Upper lobe of left lung (tissue), 6 donors: ENCODE measurements at places on chromosomes 12 and 14. TPM values are rescaled to one million over a fixed set of nuclear protein-coding genes. Genes with fewer than 3 reads are reported as not detected.

The TMEM233 gene
- total RNA-seq = 0.43 TPM

- no peak overlapping the region for H3K4me3 ChIP-seq
- H3K4me1 ChIP-seq = no peaks in the 10 kb centered on the region
- no peaks in the 10 kb centered on the region for H3K36me3 ChIP-seq
- DNase-seq = no peak
- H3K27me3 ChIP-seq = no peaks in the 10 kb centered on the region
- H3K27ac ChIP-seq = no peak overlapping the region
These were observed 93.5 kb upstream of the CEP83 start for GRCh38 chr12:94553130-94553519.

DNA sequence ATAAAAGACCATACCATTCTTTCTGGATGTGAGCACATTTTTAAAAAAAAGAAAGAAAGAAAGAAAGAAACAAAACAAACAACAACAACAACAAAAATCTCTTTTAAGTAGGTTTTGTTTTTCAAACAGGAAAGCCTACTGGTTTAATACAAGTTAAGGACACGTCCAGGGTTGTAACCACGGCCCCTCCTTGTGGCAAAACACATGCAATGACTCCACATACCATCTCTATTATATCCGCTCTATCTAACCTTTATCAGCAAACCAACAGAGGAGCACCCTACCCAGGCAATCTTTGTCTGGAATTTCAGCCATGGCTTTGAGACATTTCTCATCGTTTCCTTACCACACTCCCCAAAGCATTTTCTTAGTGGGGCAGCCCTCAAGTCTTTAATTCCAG lies 360.5 kb upstream of the TMPO start:
- no peak overlapping the region for H3K4me3 ChIP-seq
- no peaks in the 10 kb centered on the region for H3K4me1 ChIP-seq

DNA sequence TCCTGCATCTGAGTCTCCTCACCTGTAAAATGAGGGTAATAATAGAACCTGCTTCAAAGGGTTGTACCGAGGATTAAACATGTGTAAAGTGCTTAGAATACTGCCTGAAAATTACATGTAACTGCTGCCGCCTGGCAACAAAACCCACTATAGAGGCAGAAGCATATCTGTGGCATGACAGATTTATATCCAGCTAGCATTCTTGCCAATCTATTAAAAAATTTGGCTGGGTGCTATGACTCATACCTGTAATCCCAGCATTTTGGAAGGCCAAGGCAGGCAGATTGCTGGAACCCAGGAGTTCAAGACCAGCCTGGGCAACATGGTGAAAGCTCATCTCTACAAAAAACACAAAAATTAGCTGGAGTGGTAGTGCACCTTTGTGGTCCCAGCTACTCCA lies 16.4 kb upstream of the KSR2 start:
- no peaks in the 10 kb centered on the region for H3K36me3 ChIP-seq
- no peaks in the 10 kb centered on the region for H3K27me3 ChIP-seq
- DNase-seq = no peak
- no peaks in the 10 kb centered on the region for H3K4me1 ChIP-seq
- H3K27ac ChIP-seq = no peak overlapping the region

DNA sequence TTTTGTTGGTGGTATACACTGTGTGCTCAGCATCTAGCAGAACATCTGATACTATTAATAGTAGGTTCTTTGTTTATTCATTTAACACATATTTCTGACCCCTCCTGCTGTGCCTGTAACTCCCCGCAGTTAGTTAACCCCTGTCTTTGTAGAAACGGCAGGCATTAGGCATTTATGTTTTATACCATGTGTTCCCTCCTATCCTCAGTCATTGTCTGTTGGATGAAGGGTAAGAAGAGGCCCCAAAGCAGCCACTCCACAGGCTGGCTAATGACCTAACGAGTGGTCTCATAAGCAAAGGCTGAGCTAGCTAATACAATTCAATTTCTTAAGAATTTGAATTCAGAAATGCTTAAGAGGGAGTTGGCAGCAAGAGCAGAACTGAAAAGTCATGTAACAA lies 170.8 kb downstream of the TMX1 start:
- H3K4me3 ChIP-seq = no peak overlapping the region
- no peaks in the 10 kb centered on the region for H3K36me3 ChIP-seq
- H3K4me1 ChIP-seq = no peaks in the 10 kb centered on the region
- DNase-seq = no peak

DNA sequence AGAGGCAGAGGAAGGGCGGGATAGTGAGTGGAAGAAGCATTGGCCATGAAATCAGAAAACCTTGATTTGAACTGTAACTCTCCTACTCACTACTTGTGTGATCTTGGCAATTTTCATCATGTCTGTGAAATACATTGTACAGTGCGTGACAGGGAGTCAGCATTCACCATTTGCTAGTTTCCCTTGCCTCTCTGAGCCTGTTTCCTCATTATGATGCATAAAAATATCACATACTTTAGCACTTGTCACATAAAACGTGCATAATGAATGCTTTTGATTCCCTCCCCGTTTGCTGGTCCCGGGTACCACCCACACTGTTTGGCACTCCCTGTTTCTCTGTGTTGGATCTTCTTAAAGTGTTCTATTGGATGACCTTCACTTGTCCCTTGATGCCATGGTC lies 101.1 kb upstream of the FRMD6 start:
- H3K36me3 ChIP-seq = no peaks in the 10 kb centered on the region
- H3K4me3 ChIP-seq = no peak overlapping the region
- no peak overlapping the region for H3K27ac ChIP-seq
- no peak for DNase-seq
- H3K4me1 ChIP-seq = no peaks in the 10 kb centered on the region

The CCDC177 gene
- not detected for total RNA-seq

The TRHDE gene
- 21.0 TPM for total RNA-seq

GRCh38 chr14:25861406-25861805 lies 736.4 kb downstream of the NOVA1 start:
- no peak overlapping the region for H3K4me3 ChIP-seq
- DNase-seq = no peak
- no peaks in the 10 kb centered on the region for H3K27me3 ChIP-seq
- H3K27ac ChIP-seq = no peak overlapping the region
- no peaks in the 10 kb centered on the region for H3K36me3 ChIP-seq
